ENCODE measurements at places on chromosomes 6 and 20.

- DNase-seq = no peak
These were observed 1.2 kb downstream of the LMBRD1 start for GRCh38 chr6:69795469-69796072.

- DNase-seq = no peak
These were observed 473.0 kb upstream of the CITED2 start for GRCh38 chr6:139847457-139847813.

DNA sequence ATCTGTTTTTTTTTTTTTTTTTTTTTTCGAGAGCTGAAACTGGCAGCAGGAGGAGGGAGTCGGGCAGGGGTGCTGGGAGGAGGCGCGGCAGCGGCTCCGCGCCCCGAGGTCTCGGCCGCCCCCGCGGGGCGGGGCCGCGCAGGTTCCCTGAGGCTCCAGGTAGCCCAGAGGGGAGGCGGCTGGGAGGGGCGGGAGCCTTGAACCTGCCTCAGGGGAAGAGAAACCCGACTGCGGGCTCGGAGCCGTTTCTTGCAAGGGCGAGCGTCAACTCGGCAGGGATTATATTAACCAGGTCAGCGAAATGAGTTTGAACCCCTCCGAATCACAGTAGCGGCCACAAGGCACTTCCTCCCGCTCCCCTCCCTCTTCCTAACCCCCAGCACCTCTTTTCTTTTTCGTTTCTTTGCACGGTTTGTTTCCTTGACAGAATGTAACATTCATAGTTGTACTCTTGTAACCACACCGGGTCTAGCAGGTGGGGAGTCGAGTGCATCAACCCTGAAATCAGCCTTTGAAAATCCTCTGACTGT is 2.0 kb downstream of the MYB start:
- DNase-seq = no peak

GRCh38 chr6:37548067-37548674 is 48.5 kb upstream of the CCDC167 start:
- DNase-seq = no peak

DNA sequence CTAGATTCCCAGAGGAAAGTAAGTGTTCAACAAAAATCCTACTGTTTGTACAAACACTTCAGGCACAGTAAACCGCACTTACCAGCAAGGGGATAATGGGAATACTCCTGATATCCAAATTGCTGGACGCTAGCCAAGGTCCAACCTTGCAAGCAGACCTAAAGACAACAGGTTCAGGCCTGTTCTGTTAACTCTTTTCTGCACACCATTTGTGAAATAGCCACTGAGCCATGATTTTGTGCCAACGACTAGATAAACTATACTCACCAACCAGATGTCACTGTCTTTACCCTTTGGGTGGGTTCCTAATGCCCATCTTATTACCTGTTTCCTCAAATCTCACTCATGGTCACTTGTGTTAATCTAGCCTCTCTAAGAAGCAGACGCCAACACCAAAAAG is 43.5 kb downstream of the GOPC start:
- DNase-seq = no peak

DNA sequence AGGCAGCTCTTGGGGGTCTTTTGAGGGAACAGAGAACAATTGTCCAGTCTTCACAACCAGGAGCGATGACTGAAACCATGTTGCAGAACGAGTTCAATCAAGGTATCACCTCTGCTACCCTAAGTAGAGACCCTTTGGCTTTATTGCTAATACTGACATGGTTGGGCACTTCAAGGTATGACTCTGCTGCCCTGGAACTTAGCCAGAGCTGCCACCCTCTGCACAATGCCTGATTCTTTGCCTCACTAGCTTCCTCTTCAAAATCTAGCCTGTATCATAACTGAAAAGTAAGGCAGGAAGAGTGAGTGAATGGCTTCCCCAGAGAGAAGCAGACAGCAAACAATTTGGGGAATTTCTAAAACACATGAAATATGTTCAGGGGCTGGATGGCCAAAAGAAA is 592.7 kb upstream of the NRSN1 start:
- no peak for DNase-seq

- no peak for DNase-seq
These were observed 69.8 kb downstream of the RIN2 start for GRCh38 chr20:19827818-19828217.

GRCh38 chr6:131669891-131670290 is 31.3 kb downstream of the OR2A4 start:
- DNase-seq = no peak
